ENCODE measurements at places on chromosomes 6 and 20. TPM values are rescaled to one million over a fixed set of nuclear protein-coding genes. Genes with fewer than 3 reads are reported as not detected.

The PRRT1 gene
- 0.48 TPM for total RNA-seq

- no peak for DNase-seq
These were observed 44.0 kb downstream of the SSR1 start for GRCh38 chr6:7268816-7269555.

GRCh38 chr20:21517566-21518277 lies 3.9 kb upstream of the NKX2-2 start:
- DNase-seq = no peak

GRCh38 chr20:62860391-62860923 lies 1.2 kb downstream of the TCFL5 start:
- no peak for DNase-seq

- no peak for DNase-seq
These were observed 594.1 kb downstream of the PTPRT start for GRCh38 chr20:42595625-42596024.

GRCh38 chr6:94548201-94548600 lies 1029.1 kb upstream of the MANEA start:
- DNase-seq = no peak

DNA sequence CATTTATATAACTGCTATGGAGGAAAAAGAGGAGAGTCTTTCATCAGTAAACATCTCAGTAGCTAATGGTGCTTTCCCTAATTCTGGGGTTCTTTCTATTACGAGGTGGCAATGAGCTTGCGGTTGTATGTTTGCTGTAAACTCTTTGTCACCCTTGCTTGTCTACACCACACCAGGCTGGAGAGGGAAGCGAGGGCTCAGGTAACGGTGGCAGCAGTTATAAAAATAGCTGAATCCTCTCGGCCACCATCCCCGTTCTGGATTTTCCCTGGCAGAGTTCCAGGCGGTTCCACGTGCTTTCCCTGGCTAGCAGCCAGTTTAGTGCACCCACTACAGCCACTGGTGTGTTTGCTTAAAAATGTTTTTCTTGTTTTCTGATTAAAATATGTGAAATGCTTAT lies 39.0 kb downstream of the MAS1 start:
- no peak for DNase-seq

- no peak for DNase-seq
These were observed 636.8 kb downstream of the PRKN start for GRCh38 chr6:162090734-162091133.

GRCh38 chr6:34317172-34317477 lies 68.3 kb upstream of the SMIM29 start:
- no peak for DNase-seq

GRCh38 chr6:138160329-138161087 lies 1.2 kb upstream of the ARFGEF3 start:
- DNase-seq = no peak

Data from breast epithelium (tissue), 4 donors.